Midbrain (tissue), 1 donor: ENCODE measurements at places on chromosomes 6 and 20.

- DNase-seq = no peak
Measured at GRCh38 chr6:1285956-1286355, 25.9 kb upstream of the FOXQ1 start.

- DNase-seq = no peak
Measured at GRCh38 chr6:9139746-9140145, 704.4 kb upstream of the SLC35B3 start.

DNA sequence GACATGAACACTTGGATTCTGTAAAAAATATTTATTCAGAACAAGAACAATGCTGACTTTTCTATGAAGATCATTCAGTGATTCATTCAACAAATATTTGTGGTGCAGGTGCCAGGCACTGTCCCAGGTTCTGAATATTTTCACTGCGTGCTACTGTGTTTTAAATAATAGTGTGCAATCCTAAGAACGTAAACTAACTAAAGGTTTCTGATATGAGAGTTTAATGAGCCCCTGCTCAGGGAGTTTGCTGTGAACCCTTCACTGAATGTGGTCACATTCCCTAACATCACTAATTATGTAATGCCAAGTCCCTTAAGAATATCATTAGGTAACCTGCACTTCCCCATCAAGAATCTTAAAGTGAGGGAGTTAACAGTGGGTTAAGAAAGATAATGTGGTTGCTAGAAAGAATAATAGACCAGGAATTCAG is 1.7 kb upstream of the TMEM170B start:
- no peak for DNase-seq

DNA sequence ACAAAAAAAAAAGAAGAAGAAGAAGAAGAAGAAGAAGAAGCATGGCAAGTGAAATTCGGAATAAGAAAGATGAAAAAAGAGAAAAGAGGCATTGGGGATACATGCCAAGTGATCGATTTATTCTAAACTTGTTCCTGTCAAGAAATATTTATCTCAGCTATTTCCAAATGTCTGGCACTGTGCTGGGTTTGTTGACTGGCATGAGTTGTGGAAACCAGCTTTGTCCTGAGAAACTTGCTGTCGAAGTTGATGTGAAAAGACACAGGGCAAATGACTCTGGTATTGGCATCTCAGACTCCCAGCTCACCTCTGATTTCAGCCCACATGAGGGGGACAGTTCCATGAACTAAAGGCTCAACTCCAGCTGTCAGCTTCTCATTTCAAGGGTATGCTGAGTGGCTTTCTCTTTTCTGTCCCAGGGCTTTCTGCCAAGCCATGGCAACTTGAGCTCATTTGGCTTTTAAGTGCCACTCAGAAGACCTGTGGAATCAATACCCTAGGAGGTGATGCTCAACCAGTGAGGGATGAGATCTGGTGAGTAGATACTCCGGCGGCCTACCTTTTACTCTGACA is 253.3 kb upstream of the JAG1 start:
- DNase-seq = no peak

DNA sequence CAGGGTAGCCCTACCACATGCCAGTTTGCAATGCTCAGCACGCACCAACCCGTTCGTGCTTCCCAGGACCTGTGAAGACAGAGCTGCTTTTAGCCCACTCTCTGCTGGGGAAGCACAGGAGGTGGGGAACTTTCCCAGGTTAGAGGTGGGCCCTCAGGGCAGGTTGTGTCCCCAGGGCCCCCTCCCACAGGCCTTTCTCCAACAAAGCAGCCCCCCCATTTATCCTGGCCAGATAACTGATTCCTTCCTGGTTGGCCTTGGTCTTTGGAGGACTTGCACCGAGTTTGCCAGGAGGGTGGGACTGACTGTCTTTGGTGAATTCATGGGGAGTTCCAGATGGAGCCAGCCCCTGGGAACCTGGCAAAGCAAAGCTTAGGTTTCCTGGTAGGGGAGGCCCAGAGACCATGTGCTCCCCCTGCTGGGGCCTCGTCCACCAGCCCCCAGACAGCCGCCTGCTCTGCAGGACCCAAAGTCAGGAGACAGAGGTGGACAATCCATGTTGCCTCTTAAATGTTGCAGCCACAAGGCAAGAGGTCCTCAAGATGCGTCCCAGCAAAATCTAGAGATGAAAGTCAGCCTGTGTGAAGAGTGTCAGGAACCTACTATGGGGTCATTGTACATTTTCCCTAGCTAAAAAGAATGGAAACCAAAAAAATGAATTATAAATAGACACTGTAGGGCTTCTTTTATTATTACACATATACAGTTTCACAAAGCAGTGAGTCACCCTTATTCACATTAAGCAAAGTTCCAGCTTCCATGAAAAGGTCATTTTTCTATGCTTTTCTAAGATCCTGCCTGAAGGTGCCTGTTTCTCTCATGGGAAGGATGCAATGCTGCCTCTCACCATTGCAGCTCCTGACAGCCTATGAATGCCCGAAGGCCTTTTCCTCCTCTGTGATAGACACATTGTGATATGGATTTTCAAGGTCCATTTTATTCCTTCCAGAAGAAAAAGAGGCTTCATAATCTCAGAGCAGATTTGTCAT is 497.8 kb downstream of the PREX1 start:
- no peak for DNase-seq

DNA sequence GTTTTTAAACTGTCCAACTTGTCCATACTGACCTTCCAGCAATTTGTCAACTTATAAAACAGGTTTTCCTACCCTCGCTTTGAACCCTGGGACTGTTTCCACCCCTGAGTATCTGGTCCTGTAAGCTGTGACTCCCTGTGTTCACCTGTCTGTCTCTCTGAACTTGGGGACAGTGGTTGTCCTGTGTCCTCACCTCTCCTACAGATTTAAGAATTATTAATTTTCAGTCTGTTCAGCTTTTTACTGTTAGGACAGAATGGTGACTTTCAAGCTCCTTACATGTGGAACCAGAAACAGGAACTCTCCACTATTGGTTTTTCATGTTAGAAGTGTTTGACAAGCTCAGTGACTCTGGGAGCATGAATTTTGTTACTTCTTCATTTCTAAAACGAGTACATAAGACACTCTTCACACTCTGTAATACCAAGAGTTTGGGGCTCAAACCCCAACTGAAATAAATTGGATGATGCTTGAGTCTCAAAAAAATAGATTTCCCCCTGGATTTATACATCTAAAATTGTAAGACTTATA is 713.9 kb downstream of the COL12A1 start:
- DNase-seq = no peak

- DNase-seq = no peak
Measured at GRCh38 chr6:155352811-155353210, 38.5 kb upstream of the TFB1M start.

DNA sequence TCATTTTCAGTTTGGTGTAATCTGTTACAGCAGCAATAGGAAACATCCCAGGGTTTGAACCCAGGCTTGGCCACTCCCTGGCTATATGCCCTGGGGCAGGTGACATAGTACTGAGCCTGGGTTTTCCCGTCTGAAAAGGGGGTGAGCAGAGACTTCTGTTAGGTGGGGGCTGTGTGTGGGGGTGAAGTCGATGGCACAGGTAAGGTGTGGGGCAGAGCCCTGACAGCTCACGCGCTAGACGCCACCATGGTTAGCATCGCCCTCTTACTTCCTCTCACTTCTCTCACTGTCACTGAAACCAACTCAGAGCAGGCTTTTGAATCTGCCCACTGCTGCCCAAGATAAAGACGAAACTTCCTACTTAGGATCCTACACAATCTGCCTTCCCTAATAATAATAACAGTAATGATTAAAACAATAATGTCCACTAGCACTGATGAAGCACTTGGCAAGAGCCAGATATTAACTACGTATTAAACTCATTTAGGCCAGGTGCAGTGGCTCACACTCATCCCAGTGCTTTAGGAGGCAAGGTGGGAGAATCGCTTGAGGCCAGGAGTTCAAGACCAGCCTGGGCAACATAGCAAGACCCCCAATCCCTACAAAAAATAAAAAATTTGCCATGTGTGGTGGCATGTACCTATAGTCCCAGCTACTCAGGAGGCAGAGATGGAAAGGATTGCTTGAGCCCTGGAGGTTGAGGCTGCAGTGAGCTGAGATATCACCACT is 117.9 kb upstream of the PTPN1 start:
- no peak for DNase-seq

GRCh38 chr6:169568314-169569087 is 133.3 kb downstream of the WDR27 start:
- DNase-seq = no peak

DNA sequence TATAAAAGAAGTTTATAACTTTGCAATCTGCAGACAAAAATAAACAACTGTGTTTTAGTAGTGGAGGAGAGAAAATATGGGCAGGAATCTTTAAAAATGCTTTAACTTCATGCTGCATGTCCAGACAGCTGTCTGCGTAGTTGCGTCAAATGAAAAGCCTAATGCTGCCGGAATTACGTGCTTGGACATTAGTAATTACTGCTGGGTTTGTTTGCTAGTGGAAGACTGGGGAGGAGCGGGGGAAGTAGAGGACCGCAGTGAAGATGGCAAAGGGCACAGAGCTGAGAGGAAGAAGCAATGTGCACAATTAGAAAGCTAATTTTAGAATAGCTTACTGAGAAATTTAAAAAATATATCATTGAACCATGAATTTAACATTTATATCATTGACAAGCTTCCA is 2.4 kb downstream of the SNAP25 start:
- DNase-seq = no peak

DNA sequence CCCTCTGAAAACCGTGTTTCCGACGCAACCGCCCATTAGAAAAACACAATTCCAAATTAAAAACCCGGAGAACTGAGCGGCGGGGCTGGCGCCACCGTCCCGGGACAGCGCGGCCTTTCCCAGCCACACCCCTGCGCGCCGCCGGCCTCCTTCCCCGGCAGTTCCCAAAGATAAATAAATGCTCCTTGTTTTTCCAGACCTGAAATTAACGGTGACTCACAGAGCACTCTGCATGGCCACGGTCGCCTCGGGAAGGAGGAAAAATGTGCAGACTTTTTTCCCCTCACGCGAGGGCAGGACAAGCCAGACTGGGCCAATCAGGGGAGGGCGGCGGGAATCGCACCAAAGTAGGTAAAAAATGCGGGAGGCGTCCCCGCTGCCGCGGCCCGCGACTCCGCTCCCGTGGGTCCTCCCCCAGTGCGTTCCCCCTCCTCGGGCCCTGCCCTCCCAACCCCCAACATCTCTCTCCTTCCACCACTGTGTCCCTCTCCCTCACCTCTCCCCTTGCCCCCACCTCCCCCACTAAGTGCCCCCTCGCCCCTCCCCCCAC is 828 bp upstream of the DSTN start:
- DNase-seq = peak; percentile 44

GRCh38 chr20:11748436-11748835 is 169.3 kb upstream of the BTBD3 start:
- no peak for DNase-seq

- DNase-seq = no peak
Measured at GRCh38 chr6:105226598-105227294, 46.9 kb upstream of the POPDC3 start.

GRCh38 chr6:170439366-170440361 is 113.4 kb downstream of the PSMB1 start:
- no peak for DNase-seq

DNA sequence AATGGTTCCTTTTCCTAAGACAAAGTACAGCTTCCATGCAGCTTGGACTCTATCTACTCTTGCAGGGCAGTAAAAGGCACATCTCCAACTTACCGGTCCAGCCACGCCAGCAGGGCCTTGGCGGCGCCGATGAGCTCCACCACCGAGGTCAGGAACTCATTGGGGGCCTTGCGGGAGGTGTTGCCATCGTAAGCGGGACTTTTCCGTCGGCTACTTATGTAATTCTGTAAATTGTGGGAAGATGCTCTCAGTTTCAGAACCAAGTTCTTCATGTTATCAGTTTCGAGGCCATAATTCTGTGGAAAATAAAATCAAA is 68.5 kb downstream of the CNKSR3 start:
- no peak for DNase-seq

DNA sequence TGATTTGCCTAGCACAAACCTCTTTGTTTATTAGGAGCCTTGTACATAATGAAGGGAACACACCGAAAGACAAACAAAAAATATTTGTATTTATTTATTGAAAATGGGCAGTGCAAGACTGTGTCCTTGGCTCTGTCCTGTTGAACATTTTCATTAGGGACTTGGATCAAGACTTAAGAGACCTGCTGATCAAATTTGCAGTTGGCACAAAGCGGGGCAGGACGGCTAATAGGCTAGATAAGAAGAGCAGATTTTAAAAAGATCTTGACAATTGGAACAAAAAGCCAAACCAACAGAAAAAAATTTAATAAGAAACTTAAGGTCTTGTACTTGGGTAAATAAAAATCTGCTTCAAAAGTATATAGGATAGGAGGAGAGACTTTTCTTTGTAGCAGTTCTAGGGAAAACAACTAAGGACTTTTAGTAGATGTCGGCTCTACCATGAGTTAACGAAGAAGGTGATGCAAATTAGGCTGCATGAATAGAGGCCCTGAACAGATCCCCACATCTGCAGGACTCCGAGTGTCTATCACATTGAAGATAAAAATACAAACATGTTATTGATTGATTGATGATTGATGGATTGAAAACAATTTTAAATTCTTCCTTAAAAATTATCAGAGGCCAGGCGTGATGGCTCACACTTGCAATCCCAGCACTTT is 124.1 kb upstream of the SPACA1 start:
- DNase-seq = no peak

GRCh38 chr6:73058736-73059135 is 166.6 kb downstream of the KHDC1L start:
- no peak for DNase-seq

DNA sequence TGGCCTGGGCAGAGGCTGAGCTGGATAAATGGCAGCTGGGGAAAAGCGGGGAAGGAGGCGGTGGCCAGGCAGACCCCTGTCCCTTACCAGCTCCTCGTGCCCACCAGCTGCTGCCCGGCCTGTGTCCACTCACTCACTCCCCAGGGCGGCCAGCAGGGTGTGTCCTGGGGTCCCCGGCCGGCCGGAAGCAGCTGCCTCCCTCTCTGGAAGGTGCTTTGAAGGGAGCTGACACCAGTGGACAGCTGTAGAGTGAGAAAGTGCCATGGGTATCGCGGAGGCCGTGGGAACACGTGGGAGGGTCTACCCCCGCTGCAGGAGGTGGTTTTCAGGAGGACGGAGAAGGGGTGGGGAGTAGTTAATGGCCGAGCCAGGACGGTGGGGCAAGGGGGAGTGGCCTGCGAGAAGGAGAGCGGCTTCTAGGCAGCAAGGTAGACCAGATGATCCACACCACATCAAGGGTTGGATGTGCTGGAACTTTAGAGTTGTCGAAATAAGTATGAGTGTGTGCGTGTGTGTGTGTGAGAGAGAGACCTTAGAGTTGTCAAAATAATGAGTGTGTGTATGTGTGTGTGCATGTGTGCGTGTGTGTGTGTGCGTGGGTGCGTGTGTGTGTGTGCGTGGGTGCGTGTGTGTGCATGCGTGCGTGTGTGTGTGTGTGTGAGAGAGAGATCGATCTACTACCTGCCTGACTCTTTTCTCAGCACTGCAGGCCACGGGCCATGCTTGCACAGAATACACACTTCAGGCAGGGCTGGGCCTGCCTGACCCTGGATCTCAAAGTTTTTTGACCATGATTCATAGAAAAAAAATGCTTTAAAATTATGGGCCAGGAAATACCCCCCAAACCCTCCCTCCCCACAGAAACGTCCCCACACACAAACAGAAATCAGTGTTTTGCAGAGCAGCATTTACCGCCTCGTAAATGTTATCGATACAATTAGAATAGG is 43.9 kb downstream of the CDH4 start:
- DNase-seq = no peak
